ENCODE measurements at places on chromosomes 3 and 15. TPM values are rescaled to one million over a fixed set of nuclear protein-coding genes. Genes with fewer than 3 reads are reported as not detected.

The SEMA3G gene
- 32.7 TPM for polyA plus RNA-seq

DNA sequence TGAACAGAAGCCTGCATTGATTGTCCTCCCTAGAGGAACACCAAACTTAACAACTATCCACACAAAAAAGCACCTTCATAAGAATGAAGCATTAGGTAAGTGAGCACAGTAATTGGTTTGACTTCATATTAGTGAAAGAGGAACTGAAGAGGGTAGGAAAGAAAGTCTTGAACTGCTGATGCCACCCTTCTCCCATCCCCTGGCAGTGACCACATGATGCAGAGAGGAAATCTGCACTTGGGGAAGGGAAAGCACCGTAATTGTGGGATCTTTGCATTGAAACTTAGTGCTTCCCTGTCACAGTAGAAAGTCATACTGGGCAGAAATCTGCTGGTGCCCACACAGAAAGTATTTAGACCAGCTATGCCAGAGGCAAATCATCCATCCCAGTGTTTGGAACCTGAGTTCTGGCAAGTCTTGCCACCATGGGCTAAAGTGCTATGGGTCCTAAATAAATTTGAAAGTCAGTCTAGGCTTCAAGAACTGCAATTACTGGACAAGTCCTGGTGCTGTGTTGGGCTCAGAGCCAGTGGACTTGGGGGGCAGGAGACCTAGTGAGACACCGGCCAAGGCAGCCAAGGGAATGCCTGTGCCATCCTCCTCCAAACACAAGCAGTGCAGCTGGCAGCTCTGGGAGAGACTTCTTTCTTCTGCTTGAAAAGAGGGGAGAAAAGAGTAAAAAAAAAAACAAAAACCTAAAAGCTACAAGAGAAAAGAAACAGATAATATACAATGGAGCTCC lies 63.6 kb downstream of the SLC15A2 start:
- DNase-seq, result no peak

DNA sequence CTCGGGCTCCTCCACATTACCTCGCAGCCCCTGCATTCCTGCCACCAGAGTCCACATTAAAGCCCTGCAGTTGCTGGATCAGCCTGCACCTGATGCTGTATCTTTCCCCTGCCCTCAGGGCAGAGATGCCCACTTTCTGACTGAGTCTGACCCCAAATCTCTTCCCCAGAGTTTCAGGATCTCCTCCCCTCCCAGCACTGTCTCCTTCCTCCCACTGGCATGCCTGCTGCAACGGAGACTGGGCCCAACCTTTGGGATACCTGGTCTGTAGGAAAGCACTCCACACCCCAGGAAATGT lies 20.6 kb upstream of the GP9 start:
- no peak for DNase-seq

DNA sequence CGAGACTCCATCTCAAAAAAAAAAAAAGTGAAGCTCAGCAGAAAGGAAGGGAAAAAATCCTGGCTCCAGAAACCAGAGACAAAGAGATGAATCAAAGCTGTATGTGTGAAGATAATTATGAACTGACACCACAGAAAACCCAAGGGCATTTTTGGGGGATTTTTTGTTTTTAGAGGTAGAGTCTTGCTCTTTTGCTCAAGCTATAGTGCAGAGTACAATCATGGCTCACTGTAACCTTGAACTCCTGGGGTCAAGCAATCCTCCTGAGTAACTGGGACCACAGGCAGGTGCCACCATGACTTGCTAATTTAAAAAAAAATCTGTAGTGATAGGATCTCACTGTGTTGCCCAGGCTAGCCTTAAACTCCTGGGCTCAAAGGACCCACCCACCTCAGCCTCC lies 22.8 kb downstream of the HCLS1 start:
- no peak for DNase-seq

GRCh38 chr3:77686560-77686959 lies 646.7 kb downstream of the ROBO2 start:
- DNase-seq, result no peak

DNA sequence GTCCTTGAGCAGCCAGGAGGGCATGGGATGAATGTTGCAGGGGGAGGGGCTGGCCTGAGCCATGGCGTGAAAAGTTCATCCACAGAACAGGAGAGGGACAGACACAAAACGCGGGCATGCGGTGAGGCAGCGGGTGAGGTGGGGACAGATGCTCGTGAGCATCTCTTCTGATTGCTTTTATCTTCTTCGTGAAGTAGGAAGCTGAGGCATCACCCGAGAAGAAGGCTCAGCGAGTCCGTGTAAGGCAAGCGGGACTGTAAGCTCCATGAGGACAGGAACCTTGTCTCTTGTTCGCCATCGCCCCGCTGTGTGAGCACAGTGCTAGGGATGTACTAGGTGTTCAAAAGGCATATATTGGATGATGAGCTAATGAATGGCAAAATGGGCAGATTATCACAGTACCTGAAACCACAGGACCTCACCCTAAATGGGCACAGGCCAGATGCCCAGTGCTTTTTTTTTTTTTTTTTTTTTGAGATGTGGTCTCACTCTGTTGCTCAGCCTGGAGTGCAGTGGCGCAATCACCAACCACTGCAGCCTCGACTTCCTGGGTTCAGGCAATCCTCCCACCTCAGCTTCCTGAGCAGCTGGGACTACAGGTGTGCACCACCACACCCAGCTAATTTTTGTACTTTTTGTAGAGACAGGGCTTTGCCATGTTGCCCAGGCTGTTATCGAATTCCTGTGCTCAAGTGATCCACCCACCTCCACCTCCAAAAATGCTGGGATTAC lies 46.8 kb downstream of the CPN2 start:
- DNase-seq, result no peak

- DNase-seq, result no peak
Measured at GRCh38 chr15:64500695-64501395, 40.5 kb downstream of the ZNF609 start.

- no peak for DNase-seq
Measured at GRCh38 chr3:10169000-10169496, 4.3 kb downstream of the IRAK2 start.

The KLHL6 gene
- polyA plus RNA-seq, result 1.2 TPM

The NOX5 gene
- polyA plus RNA-seq, result 0.65 TPM

DNA sequence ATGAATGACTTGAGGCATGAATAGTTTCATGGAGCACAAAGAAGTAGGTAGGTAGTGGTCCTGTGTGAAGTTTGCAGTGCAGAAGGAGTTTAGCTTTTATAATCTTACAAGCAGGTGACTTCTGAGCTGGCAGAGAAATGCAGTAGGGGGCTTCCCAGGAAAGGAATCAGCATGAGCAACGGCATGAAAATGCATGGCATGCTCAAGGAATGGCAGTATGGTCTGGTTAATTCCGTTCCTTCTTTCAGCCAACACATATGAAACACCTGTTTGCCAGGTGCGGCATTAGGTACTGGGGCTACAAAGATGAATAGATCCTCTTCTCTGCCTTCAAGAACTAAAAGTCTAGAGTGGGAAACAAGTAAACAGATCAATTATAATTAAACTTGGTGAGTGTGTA lies 138.0 kb upstream of the BHLHE40 start:
- DNase-seq, result no peak

DNA sequence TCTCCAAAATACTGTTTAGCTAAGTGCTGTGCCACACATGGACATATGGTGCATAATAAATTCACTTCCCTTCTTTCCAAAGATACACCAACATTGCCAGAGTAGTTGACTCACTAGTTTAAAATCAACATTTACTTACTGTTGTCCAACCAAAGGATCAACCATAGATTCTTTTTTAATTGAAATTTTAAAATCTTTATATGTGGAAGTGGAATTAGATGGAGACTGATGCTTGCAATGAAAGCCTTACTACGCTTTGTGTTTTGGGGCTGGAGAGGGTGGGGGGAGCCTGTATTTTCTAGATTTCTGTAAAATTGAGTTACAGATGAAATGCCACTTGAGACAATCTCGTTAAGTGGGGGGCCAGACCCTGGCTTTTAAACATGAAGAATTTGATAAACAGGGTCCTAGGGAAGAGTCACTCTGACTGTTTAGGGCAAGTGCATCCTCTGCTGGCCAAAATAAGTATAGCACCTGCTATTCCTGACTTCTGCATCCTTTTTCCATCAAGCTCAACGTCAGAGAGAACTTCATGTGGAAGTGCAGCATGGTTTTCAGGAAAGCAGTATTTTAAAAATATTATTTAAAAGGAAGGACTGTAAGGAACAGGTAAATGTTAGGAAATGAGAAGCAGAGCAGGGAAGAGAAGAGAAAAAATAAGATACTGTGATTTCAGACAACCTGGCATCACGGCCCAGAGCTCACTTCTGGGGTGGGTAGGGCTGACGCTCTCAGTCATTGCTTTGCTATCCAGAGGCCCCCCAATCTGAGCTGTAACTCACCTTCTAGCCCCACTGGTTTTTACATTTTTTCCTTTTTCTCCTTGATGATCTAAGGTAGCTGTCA lies 76.7 kb downstream of the BOC start:
- DNase-seq, result peak; percentile 77

- no peak for DNase-seq
Measured at GRCh38 chr15:74251131-74251811, 15.1 kb downstream of the CCDC33 start.

The AMOTL2 gene
- polyA plus RNA-seq, result 79.8 TPM

DNA sequence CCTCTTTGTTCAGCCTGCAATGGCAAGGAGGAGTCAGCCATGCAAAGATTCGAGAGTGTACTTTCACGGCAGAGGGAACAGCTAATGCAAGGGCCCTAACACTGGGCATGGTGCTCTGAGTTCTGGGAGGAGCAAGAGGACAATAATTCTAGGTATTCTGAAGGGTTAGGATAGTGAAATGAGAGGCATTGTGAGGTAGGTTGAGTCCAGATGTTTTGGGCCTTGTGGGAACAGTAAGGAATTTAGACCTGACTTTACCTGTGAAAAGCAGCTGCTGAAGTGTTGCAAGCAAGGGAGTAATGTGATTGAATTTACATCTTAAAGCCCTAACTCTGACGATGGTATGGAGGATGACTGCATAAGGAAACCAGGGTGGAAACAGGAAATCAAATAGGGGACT lies 211.6 kb downstream of the CNTN3 start:
- DNase-seq, result no peak

The LYZL4 gene
- not detected for polyA plus RNA-seq

GRCh38 chr15:33374226-33374914 lies 63.6 kb downstream of the RYR3 start:
- DNase-seq, result no peak

DNA sequence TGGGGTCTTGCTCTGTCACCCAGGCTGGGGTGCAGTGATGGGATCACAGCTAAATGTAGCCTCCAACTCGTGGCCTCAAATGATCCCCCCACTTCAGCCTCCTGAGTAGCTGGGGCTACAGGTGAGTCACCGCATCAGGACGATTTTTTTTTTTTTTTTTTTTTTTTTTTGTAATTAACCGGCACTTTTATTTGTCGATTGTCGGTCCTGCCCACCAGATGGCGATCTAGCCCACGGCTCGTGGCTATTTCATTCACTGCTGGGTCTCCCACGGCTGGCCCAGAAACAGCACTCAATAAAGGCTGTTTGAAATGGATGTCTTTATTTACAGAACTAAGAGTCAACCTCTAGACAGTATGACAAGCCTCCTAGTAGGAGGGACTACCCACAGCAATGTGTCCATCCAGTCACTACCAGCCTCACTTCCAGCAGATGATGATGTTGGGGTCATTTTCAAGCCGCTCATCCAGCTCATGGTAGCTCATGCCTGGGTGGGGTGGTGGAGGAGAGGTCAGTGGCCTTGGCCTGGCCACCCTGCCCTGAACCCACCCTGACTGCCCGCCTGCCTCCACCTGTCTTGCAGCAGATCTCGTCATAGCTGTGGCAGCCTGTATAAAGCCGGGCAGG lies 1.8 kb upstream of the ZMYND10 start:
- no peak for DNase-seq

The ADAMTS17 gene
- polyA plus RNA-seq, result 2.5 TPM

GRCh38 chr15:56076640-56077039 lies 83.2 kb upstream of the NEDD4 start:
- no peak for DNase-seq

The LRRC58 gene
- 30.0 TPM for polyA plus RNA-seq

- DNase-seq, result no peak
Measured at GRCh38 chr15:67850994-67851571, 11.2 kb upstream of the RNU6-1 start.

The USP13 gene
- 13.7 TPM for polyA plus RNA-seq

- DNase-seq, result no peak
Measured at GRCh38 chr3:95097493-95097892, 1034.6 kb downstream of the NSUN3 start.

The PP2D1 gene
- 1.0 TPM for polyA plus RNA-seq

- DNase-seq, result no peak
Measured at GRCh38 chr15:30791239-30792175, 112.2 kb upstream of the FAN1 start.

The C15orf62 gene
- 5.2 TPM for polyA plus RNA-seq

GRCh38 chr3:49518441-49518840 lies 35.8 kb upstream of the BSN start:
- no peak for DNase-seq

DNA sequence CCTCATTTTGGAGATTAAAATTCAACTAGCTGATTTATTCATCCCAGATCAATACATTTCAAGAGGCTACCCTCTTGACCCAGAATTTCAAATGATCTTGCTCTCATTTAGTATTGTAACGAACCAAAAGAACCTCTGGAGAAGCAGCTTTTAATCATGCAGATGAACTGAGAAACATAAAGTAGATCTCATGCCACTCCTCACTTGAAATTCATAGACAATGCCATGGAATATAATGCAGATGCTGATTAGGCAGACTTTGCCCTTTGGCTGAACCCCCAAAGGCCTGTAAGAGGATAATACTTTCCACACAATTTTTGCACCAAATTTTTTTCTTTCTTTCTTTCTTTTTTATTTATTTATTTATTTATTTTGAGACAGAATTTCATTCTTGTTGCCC lies 358.3 kb downstream of the NEK10 start:
- no peak for DNase-seq

- no peak for DNase-seq
Measured at GRCh38 chr3:189673535-189673934, 42.3 kb downstream of the TP63 start.

The LRRC49 gene
- 14.9 TPM for polyA plus RNA-seq

The RPUSD3 gene
- 36.6 TPM for polyA plus RNA-seq

- DNase-seq, result no peak
Measured at GRCh38 chr3:114953800-114954199, 193.3 kb downstream of the ZBTB20 start.

- peak; percentile 59 for DNase-seq
Measured at GRCh38 chr3:11379238-11379823, 107.1 kb downstream of the ATG7 start.

DNA sequence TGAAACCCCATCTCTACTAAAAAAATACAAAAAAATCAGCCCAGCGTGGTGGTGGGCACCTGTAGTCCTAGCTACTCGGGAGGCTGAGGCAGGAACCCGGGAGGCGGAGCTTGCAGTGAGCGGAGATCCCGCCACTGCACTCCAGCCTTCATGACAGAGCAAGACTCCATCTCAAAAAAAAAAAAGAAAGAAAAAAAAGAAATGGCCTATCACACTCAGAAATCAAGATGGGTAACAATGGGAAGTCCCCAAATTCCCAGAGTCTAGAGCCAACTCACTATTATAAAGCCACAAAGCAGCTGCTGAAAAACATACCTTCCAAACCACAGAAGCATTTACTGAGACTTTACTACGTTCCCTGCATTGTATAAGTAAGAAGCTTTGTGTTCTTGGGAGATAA lies 7.5 kb downstream of the HDGFL3 start:
- DNase-seq, result no peak

The GOLGA6C gene
- not detected for polyA plus RNA-seq

The SCN11A gene
- 1.0 TPM for polyA plus RNA-seq

- DNase-seq, result peak; percentile 35
Measured at GRCh38 chr15:40511472-40512133, 40.8 kb downstream of the CHST14 start.

All from renal cortex interstitium (tissue), 15 donors.